HFF-Myc (cell line): ENCODE measurements at places on chromosomes 1 and 21.
A peak's percentile ranks its signal among the peaks of the same experiment; 100 is the strongest.

DNA sequence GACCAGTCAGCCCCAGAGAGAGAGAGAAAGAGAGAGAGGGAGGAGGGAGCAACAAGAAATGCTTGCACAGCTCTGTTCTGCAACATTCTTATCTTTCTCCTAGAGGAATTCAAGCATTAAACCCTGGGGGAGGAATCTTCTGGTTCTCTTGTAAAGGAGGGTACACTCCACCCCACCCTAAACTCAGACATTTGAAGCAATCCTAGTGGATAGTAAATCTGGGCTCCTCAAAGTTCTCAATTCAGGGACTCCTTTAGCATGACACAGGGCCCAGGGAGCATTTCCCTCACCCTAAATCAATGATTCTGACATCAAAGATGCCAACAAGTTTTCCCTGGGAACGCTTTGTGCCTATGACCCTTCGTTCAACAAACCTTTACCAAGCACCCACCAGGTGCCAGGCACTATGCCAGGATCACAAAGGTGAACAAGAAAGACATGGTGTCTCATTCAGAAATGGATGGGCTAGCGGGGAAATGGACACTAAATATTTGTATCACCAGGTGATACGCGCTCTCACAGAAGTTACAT lies 11.9 kb upstream of the CAPN2 start:
- DNase-seq: no peak

DNA sequence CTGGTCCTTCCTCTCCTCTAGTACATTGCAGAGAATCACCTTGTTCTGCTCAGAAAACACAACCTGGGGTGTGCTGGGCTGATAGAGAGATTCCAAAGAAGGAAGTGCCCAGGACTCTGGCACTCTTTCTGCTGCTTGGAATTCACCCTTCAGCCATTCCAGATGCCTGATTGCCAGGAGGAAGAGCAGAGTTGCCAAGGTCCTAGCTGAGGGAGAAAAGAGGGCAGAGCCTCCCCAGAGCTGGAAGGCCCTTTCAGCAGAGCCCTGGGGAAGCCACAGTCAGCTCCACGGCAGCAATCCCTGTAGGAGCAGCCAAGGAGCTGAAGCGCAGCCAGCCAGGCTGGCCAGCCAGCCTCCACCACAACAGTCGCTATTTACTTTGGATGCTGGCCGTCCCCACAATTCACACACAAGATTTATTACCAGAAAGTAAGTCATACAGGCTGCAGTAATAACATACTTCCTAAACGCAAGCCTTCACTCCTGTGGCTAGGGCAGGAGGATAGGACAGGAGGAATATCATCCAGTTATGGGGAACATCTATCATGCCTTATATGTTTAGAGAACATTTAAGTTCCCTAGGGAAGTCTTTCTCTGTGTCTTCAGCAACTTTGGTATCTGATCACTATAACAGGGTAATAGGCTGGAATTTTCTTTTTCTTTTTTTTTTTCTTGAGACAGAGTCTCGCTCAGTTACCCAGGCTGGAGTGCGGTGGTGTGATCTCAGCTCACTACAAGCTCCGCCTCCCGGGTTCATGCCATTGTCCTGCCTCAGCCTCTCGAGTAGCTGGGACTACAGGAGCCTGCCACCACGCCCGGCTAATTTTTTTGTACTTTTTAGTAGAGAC lies 36.6 kb upstream of the SLC44A3 start:
- no peak for DNase-seq

DNA sequence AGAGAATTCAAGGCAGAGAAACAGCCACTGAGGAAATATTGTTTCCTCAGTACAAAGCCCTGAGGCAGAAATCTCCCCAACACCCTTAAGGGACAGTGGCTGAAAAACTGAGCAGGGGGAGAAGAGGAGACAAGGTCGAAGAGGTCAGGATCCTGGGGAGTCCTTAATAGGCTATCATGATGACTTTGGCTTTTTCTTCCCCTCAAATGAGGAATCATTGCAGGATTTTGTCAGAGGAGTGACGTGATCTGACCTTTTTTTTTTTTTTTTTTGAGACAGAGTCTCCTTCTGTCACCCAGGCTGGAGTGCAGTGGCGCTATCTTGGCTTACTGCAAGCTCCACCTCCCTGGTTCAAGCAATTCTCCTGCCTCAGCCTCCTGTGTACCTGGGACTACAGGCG lies 10.2 kb downstream of the MAP7D1 start:
- no peak for DNase-seq

DNA sequence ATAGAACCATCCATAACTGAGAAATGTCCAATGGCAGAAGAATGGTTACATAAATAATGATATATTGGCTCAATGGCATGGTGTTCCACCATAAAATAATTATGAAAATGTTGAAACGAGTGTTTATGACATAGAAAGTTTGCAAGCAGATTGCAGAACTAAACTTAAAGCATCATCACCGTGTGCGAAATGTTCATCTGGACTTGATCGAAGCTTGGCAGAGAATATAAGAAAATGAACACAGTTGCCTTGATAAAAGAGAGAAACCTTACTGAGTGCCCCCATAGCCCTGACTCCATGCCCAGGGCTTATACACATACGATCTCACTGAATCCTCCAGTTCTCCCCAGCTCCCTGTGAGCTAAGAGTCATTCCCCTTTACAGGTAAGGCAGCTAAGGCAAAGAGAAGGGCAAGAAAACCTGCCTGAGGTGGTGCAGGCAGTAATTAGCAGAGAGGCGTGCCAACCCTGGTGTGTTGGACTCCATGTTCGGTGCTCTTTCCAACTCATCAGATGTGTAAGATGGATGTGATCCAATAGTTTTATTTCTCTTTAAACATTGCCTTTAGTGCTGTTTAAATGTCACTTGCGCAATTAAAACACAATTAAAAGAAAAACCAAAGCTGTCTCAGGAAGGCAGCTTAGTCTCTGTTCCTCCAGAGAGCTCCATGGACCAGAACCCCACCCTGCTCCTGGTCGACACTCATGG lies 21.8 kb upstream of the SPOCD1 start:
- no peak for DNase-seq

DNA sequence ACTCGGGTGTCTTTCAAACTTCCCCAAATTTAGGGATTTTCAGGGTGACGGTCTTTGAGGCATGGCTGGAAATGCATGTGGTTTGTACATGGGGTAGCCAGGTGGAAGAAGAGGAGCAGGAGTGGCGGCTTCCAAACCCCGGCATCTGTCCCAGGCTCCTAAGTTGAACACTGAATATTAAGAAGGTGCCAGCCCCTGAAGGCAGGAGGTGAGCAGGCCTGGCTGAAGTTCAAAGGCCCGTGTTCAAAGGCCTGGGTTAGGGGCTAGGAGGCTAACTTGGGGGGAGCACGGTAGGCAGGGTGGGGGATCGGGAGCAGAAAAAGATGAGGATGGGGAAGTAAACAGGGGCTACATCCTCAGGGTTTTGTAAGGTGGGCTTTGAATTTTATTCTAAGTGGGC lies 42.8 kb downstream of the ELK4 start:
- DNase-seq: no peak

- DNase-seq: no peak
Observed at GRCh38 chr1:30111431-30111830, 612.0 kb downstream of the MATN1 start.

DNA sequence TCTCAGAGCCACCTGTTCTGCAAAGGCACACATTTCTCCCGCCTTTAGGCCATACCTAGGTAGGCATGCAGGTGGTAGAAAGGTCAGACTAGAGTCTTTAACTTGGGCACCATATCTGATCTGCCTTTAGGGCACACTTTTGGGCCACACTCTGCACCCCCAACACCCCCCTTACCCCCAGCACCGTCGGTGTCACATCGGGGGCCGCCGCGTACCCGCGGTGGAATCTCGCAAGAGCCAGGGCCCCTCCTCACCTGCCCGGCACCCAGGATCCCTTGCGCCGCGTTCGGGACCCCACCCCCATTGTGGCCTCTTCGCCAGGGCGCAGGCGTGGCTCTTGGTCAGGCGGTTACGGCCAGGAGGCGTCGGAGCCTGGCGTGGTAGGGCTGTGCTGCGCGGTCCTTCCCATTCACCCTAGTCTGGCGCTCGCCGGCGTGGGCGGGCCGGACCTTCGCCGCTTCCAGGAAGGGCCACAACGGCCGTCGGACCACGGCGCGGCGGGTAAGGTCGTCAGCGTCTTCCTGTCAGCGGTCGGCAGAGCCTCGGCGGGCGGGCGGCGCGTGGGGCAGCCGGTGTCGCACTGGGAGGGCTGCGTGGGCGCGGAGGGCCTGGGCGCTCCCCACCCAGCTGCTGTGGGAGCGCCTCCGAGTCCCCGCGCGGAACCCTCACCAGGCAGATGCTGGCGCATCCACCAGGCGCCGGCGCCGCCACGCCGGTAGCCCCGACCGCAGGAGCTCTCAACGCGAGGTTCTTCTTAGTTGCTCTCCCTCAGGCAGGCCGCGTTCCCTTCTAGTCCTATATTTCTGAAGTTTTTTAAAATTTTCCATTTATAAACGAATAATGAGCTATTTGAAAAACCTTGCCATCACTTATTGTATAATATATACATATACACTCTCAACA lies at the start of gene DNAH14:
Gene DNAH14, plus strand, starts transcription at position 341 of the 903 bp plus-strand sequence. CDS start 23,028 bp downstream, outside the sequence.
- peak; percentile 43 for DNase-seq

- no peak for DNase-seq
Observed at GRCh38 chr1:53442299-53442698, 16.9 kb upstream of the DMRTB1 start.

- no peak for DNase-seq
Observed at GRCh38 chr1:202662081-202662480, 48.2 kb downstream of the SYT2 start.

- no peak for DNase-seq
Observed at GRCh38 chr1:29556657-29557056, 320.3 kb downstream of the PTPRU start.

DNA sequence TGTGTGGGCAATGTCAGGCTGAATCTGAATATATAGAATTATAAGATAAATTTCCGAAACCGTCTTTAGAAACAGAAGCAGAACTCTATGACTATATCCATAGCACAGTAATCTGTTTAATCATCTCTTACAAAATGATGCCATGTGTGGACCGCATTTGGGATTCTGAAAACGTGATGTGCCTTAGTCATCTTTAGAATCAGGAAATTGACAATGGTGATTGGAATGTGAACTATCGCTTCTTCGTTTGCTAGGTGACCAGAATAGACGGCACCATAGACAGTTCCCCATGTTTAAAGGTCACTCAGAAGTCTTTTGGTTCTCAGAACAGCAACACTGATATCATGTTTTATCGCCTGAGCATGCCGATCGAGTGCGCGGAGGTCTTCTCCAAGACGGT lies 300.3 kb downstream of the ZP4 start:
- DNase-seq: no peak

DNA sequence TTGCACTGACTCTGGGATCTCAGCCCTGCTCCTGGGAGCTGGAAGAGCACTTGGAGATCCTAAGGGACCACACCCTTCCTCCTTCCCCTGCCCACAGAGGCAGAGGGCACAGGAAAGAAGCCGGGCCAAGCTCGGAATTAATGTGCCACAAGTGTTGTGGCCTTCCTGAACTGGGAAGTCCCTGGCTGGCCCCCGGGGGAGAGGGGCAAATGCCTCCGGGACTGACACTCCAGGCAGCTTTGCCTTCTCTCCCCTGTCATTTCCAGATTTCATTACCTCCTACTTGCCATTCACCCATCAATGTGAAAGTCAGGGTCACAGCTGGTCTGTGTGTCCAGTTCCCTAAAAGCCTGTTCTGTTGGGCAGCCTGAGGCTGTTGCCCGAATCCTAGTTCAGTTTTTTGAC lies 21.7 kb downstream of the SESN2 start:
- no peak for DNase-seq

GRCh38 chr1:202860744-202861419 lies 28.1 kb downstream of the RABIF start:
- DNase-seq: no peak

DNA sequence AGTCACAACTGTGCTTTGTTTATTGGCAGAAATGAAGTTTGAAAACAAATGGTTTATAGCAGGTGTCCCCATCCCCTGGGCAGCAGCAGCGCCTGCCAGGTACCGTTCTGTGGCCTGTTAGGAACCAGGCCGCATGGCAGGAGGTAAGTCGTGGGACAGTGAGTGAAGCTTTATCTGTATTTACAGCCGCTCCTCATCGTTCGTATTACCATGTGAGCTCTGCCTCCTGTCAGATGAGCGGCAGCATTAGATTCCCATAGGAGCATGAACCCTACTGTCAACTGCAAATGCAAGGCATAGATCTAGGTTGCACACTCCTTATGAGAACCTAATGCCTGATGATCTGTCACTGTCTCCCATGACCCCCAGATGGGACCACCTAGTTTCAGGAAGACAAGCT lies 63.4 kb upstream of the SOD1 start:
- DNase-seq: no peak

GRCh38 chr1:46344481-46344880 lies 3.9 kb downstream of the NSUN4 start:
- DNase-seq: no peak

GRCh38 chr1:203629507-203630082 lies 3.0 kb downstream of the ATP2B4 start:
- DNase-seq: no peak

- no peak for DNase-seq
Observed at GRCh38 chr21:42568866-42569731, 55.4 kb downstream of the SLC37A1 start.

- DNase-seq: no peak
Observed at GRCh38 chr1:170204121-170204520, 58.4 kb downstream of the NTMT2 start.

DNA sequence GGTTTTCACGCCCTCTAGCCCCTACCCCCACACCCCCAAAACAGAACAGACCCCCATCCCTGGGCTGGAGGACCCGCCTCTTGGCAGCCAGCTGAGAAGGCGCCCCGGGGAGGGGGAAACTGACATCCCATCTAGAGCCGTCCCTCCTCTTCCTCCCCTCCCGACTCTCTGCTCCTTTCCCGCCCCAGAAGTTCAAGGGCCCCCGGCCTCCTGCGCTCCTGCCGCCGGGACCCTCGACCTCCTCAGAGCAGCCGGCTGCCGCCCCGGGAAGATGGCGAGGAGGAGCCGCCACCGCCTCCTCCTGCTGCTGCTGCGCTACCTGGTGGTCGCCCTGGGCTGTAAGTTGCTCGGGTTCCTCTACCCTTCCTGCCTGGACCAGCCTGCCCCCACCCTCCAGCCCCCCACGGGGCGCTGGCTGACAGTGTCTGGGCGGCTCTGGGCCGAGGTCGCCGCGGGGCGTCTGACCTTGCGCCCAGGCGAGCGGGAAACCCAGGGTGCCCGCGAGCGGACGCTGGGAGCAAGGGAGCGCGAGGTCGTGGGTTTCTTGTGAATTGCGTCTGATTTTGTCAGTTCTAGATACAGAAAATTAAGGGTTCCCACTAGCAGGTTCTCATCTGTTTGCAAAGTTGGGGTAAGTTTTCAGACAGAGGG lies 618 bp downstream of the JAM2 start:
- DNase-seq: no peak
